Spinal cord (tissue), 10 donors: ENCODE measurements at places on chromosomes 7 and 10. TPM values are rescaled to one million over a fixed set of nuclear protein-coding genes. Genes with fewer than 3 reads are reported as not detected.

DNA sequence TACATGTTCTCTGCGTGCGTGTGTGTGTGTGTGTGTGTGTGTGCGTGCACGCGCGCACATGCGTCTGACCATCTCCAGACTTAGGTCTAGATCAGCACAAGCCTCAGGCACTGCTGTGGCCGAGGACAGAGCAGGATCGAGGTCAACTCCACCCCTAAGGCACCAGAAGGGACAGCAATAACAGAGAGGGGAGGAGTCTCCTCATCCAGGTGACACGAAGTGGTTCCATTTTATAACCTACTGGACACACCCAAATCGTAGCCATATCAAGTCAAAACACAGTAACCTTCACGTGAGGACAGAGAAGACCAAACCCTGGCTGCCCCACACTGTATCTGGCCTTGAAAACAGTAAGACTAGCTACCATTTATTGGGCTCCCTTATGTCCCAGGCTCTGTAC, 224.1 kb downstream of the FGFR2 start:
- DNase-seq: no peak

Gene PRPS1L1
- not detected for total RNA-seq

Gene CALML5
- total RNA-seq: not detected

DNA sequence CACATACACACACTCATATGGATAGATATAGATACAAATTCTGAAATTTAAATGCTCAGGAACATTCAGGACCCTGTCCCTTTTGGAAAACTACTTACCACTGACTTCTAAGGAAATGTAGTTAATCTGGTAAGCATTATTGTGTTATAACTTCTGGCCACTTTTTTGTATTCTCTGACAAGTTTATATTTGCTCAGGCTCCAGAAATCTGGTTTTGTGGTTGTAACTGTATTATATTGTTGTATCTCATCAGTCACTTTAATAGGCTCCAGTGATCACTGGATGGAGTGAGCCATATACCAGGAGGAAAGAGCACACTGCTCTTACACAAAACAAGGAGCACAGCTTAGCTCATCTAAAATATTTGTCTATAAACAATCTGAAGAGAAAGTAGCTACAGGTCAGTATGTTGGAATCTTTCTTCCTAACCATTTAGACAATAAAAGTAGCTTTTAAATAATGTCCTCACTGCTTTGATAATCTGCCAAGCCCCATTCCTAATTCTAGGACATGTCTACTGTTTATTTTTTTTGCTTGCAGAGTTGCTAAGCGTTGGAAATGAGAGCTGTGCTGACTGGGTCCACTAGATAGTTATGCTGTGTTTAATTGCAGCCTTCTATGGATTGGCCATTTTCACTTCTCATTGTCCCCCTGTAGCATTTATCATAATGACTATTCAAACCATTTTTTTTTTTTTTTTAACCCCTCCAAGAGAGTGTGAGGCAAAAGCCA, 43.8 kb downstream of the SMNDC1 start:
- DNase-seq: no peak

- no peak for DNase-seq
Measured at GRCh38 chr7:24297362-24297761, 13.4 kb downstream of the NPY start.
